HS-27A (cell line): ENCODE measurements at places on chromosomes 7 and 10.

- DNase-seq, result no peak
Measured at GRCh38 chr7:926061-927030, 28.1 kb downstream of the ADAP1 start.

DNA sequence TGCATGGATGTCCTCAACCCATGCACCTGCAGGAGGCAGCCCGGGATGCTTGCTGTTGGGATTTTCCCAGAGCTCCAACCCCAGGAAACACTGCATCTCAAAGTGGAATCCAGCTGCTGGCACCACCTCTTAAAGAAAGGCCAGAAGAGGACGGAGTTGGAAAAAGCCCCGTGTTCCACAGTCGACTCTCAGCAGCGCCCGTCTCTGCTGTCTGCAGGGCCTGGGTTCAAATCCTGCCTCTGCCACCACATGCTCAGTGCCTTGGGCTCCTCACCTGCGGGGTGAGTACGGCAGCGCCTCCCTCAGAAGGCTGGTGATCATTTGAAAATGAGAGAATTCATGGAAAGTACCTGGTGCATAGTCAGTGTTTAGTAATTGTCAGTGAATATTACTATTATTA is 65.6 kb upstream of the ZNF716 start:
- no peak for DNase-seq

GRCh38 chr10:43138757-43139241 is 554 bp downstream of the CSGALNACT2 start:
- no peak for DNase-seq

DNA sequence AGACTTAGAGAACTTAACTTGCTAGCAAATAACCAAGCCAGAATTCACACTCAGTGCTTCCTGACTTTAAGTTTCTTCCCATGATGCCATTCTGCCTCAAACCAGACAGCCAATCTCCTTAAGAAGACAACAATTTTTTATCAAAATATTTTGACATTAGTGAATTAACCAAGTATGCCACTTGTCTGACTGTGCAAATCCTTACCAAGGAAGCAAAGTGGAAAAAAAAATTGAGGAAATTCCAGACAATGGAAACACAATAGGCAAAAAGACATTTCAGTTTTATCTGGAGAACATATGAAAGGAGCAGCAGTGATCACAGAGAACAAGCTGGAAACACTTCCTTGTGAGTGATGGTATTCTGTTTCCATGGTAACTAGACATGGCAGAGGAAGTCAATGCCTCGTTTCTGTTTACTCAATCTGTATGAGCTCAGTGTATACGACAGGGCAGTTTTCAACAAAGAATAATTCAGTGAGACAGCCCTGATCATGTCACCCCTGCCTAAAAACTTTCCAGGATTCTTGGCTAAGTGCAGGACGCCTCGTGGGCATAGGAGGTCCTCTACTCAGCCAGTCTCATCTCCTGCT is 114.2 kb downstream of the DYNC1I1 start:
- DNase-seq, result no peak

- DNase-seq, result no peak
Measured at GRCh38 chr7:31249671-31250070, 90.9 kb downstream of the NEUROD6 start.

GRCh38 chr7:138729444-138729843 is 28.3 kb upstream of the SVOPL start:
- no peak for DNase-seq

- DNase-seq, result no peak
Measured at GRCh38 chr7:17618652-17618974, 320.2 kb downstream of the AHR start.

DNA sequence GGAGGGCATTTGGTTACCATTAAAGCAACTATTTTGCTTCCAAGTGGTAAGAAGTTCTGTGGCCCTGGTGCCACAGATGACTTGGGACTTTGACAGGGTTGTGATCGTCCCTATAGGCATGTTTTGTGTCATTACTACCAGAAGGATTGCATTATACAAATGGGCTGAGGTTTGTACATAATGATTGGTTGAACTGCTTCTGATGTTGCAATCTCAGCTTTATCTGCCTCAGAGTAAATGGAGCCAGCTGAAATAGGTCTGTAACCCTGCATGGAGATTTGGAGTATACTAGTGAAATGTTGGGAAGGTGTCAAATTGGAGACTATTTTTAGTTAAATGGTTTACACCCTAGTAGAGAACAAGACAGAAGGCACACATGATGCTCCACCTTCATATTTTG is 46.1 kb upstream of the SEPTIN7 start:
- DNase-seq, result no peak

DNA sequence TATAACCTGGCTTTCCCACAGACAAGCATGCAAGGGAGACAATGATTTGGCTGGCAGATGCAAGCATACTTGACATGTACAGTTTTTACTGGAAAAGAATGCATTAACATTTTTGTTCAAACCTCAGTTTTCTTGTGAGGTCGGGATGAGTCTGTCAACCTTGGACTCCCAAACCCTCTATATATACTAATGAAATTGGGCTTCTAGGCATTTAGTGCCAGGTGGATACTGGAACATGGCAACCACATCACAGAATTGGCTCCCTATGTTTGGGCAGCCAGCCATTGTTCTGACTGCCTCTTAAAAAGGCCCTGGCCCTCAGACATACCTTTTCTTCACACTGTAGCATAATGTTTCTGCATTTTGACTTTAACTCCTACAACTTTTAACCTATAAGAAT is 39.1 kb downstream of the CDK6 start:
- DNase-seq, result no peak

DNA sequence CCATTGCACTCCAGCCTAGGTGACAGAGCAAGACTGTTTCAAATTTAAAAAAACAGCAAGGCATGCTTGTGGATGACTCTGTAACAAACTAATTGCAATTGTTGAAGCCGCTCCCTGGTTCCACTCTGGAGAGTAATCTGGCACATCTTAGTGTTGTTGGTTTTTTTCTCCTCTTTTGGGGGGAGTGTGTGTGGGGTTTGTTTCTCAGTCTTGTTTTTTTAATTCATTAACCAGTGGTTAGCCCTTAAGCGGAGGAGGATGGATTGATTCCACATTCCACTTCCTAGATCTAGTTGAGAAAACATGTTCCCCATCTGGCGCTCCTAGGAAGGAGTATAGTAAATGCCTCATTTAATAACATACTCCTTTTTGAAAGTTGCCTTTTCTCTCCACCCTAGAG is 8.6 kb upstream of the ZNF713 start:
- DNase-seq, result no peak

DNA sequence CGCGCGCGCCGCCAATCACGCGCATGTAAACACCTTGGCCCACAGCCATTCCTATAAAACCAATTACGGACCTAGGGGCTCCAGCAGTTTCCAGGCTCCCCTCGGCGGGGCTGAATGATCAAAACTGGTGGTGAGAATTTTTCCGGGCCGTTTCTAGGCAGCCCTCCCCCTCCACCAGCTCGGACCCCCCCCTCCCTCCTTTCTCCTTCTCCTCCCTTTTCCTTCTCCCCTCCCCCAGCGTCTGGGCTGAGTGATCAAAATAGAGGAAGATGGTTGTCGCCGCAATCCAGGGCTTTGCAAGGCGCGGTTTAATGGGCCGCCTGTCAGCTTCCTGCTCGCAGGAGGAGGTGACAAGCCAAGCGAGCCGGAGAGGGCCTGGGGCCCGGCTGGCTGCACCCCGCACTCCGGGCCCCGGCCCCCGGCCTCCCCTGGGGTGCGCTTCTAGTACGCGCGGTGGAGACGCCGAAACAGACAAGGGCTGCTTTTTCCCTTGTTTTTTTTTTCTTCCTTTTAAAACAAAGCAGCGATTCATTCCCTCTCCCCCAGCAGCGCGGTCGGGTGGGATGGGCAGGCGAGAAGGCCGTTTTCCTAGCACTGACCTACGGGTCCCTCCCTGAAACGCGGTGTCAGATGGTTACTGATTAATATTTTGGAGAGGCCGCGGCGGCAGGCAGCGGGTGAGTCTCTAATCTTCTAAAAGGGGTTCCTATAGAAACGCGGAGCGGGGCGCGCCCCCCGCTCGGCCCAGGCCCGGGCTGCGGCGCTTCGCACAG is 528 bp upstream of the TNRC18 start:
- peak; percentile 90 for DNase-seq

- no peak for DNase-seq
Measured at GRCh38 chr10:35471435-35471834, 133.7 kb upstream of the GJD4 start.

DNA sequence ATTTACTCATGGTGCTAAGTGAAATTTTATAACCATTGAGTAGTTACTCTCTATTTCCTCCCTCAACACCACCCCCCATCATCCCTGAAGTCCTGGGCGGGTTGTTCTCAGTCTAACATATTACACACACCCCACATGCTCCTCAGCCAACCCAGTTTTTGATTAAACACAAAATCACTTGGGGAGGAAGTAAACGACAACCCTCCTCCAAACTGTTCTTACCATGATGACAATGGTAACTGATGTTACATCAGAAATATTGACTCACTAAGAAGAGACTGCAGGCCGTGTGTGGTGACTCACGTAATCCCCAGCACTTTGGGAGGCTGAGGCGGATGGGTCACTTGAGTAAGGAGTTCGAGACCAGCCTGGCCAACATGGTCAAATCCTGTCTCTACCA is 44.2 kb downstream of the RAB11FIP2 start:
- no peak for DNase-seq

DNA sequence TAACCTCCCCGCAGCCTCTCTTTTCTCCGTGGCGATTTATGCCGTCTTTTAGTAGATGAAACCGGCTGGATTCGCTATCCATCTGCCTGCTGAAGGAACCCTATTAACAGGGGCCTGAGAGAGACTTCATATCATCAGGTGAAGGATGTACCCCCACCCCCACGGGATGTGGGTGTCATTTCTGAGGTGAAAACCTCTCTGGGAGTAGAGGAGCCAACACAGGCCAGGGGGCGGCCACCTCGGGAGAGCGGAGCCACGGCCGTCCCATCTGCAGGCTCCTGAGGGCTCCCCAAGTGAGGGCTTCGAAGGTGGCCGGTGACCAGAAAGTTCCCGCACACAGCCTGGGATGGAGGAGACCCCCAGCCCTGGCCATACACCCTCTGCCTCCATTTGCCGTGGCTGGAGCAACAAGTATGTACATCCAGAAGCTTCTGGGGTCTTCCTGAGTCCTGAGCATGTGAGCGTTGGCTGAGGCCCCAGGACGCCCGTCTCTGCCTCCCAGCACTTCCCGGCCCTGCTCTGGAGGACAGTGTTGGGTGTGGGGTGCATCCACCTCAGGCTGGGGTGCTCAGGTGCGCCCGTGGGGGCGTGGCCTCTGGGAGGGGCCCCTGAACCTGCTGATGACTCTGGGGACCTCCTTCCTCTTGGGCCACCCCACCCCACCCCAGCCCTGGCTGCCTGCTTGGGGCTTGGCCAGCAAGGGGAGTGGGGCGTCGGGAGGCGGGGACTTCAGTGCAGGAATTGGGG is 84.7 kb downstream of the NKX6-2 start:
- DNase-seq, result no peak

- DNase-seq, result no peak
Measured at GRCh38 chr7:100372694-100373093, 593 bp upstream of the PILRA start.

- DNase-seq, result no peak
Measured at GRCh38 chr7:3301831-3302618, 973 bp downstream of the SDK1 start.

DNA sequence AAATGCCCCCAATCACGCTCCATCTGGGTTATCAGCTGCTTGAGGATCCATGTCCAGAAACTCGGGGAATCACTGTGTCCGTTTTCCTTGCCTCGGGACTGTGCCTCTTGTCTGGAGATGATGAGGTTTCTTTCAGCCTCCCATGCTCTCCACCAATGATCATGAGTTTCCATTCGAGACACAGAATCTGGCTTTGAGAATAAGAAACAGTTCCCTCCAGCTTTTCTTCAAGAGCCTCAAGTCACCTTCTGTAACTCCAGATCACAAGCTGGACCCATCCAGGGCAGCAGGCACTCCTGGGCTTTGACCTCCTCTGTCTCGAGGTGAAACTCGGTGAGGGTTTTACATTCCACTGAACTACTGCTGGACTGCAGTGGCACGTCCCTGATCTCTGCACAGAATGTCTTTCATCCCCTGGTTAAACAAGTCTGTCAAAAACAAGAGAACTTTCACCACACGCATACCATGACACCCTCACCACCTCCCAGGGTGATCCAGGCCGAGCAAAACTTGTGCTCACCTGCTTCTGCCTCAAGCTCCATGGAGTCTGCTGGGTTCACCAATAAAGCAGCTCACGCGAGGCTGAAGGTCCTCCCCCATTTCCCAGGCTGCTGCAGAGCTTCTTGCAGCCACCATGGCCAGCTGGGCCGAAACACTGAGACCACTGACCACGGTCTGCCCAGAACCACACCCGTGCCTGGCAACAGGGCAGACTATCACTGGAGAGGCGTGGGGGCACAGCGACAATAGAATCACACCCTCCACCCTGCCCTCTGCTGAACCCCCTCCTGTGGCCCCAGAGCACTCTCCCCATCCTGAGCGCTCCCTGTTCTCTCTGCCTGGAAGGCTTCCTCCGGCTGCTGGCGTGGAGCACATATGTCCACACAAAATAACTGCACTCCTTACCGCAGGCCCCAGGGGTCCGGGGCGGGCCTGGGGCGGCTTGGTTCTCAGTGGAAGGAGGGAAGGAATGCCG is 25.1 kb downstream of the MAT1A start:
- DNase-seq, result no peak

GRCh38 chr7:71343892-71344291 is 211.9 kb downstream of the GALNT17 start:
- no peak for DNase-seq

GRCh38 chr7:137579913-137580640 is 236.5 kb upstream of the PTN start:
- no peak for DNase-seq

GRCh38 chr7:8714791-8715190 is 281.4 kb downstream of the NXPH1 start:
- DNase-seq, result no peak

DNA sequence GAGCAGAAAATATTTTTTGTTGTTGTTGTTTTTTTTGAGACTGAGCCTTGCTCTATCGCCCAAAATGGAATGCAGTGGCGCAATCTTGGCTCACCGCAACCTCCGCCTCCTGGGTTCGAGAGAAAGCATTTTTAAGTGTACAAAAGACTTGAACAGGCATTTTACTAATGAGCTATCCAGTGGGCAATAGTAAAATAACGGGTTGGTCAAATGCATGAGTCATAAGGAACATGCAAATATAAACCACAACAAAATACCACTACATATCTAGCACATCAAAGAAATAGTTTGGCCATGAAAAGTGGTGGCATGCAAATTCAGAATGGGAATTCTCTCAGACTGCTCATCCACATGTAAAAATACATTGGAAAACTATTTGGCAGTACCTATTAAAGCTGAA is 71.7 kb upstream of the TMEM106B start:
- no peak for DNase-seq

- DNase-seq, result no peak
Measured at GRCh38 chr7:27073076-27073475, 22.7 kb downstream of the HOXA1 start.

GRCh38 chr10:78817361-78817760 is 251.4 kb upstream of the ZMIZ1 start:
- no peak for DNase-seq

DNA sequence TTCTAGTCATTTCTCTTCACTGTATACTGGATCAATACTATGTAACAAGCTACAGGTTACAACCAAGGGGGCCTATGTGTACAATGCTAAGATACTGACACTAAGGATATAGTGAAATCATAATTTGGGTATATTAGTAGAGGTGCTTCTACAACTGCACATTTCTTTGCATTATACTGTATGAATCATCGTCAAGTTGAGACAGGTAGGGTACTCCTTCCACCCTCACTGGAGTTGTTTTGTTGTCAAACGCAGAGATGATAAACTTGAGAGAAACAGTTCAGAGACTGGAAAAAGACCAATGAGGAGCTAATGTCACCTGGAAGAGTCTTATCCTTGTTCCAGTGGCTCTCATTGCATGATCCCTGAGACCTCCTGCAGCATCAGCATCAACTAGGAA is 208.2 kb upstream of the PRPS1L1 start:
- DNase-seq, result no peak

GRCh38 chr7:155211761-155212160 is 85.9 kb upstream of the INSIG1 start:
- no peak for DNase-seq
